MG63 (cell line): ENCODE measurements at places on chromosomes 11 and 22. TPM values are rescaled to one million over a fixed set of nuclear protein-coding genes. Genes with fewer than 3 reads are reported as not detected.

- no peak for DNase-seq
Observed at GRCh38 chr11:63869683-63870082, 30.8 kb downstream of the MARK2 start.

DNA sequence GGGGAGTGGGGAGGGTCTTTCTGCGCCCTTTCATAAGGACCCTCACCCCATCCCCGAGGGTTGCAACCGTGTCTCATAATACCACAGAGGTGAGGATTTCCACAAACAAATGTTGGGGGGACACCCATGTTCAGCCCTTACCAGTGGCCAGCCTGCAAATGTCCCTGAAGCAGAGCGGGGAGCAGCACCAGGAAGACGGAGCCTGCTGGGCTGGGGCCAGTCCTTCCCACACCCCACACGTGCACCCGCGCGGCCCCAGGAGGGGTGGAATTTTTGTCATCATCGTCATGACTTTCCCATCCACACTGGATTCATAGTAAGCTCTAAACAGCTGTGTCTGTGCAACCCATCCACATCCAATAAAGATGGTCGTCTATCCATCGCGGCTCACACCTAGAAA, 409.8 kb downstream of the BRD1 start:
- no peak for DNase-seq

GRCh38 chr11:61114913-61115312, 12.6 kb downstream of the CD5 start:
- no peak for DNase-seq

DNA sequence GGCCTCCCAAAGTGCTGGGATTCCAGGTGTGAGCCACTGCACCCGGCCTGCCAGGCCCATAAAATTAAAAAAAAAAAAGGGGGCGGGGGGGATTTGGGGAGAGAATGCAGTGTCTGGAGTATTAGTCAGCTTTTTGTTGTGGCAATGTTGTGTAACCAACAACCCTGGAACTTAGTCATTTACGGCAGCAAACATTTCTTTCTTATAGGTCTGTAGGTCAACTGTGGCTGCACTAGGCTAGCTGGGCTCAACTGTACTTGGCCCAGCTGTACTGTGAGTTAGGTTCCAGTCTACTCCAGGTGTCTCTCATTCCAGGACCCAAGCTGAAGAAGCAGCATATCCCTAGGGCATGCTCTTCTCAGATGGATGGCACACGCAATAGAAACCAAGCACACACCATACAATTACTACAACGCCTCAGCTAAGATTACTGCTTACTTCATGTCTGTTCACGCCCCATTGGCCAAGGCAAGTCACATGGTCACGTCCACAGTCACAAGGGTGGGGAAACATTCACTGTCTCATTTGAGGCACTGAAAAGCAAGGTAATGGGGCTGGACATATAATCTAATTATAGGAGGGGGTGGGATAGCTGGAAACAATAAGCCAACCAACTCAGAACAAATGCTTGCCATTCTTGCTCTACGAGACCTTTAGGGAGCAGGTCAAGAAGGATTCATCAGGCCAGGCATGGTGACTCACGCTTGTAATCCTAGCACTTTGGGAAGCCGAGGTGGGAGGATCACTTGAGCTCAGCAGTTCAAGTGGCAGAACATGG, 10.4 kb upstream of the SPINDOC start:
- peak; percentile 83 for DNase-seq

- no peak for DNase-seq
Observed at GRCh38 chr11:108543316-108543964, 45.3 kb upstream of the POGLUT3 start.

- DNase-seq: no peak
Observed at GRCh38 chr11:76120513-76121101, 85.7 kb downstream of the WNT11 start.

DNA sequence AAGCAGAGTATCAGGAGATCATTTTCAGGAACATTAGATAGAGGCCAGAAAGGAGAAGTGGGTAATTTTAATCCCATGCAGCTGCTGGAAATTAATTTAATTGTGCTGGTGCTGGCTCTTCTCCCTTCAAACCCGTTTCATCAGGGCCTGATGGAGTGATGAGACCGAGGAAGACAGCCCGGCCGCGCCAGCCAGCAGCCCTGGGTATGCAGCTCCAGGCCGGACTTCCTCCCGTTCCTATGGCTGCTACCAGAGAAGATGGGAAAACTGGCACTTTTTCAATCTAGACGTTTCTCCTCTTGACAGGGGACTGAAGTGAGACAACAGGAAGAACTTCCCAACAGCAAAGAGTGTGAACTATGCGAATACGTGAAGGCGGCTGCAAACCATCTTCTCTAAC, 24.6 kb upstream of the ZBTB16 start:
- no peak for DNase-seq

The P2RY6 gene
- 6.7 and 23.4 TPM in 2 replicates for total RNA-seq
